ENCODE measurements at places on chromosomes 3 and 15.

GRCh38 chr3:159839561-159840379, 148.9 kb upstream of the IL12A start:
- ATAC-seq: peak; percentile 20

DNA sequence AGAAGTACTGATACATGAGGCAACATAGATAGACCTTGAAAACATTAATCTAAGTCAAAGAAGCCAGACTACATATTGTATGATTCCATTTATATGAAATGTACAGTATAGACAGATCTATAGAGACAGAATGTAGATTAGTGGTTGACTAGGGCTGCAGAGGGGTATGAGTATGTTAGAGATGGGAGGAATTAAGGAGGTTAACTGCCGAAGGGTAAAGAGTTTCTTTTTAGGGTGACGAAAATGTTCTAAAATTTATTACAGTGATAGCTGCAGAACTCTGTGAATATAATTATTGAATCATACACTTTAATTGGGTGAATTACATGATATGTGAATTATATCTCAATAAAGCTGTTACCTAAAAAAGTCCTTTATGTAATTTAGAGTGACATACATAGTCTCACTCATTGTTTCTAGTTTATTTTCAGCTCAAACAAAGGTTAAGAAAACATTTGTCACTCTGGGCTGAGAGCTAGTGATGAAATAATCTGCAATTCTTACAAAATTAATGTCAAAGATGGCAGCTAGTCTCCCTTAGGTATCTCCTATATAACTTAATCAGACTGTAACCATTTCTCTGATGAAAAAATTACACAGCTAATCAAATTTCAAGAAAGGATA, 61.4 kb downstream of the DENND4A start:
- ATAC-seq: no peak

DNA sequence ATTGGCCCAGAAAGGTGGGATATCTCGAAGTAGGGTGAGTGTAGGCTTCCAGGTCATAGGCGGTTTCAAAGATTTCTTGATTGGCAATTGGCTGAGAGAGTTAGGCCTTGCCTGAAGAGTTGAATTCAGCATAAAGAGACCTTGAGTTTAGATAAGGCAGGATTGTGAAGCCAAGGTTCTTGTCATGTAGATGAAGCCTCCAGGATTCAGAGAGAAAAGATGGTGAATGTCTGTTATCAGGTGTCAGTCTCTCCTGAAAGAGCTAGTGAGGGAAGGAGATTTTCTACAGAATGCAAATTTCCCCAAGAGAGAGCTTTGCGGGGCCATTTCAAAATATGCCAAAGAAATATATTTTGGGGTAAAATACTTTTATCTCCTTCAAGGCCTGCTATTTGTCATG, 217.0 kb upstream of the TLE3 start:
- no peak for ATAC-seq

DNA sequence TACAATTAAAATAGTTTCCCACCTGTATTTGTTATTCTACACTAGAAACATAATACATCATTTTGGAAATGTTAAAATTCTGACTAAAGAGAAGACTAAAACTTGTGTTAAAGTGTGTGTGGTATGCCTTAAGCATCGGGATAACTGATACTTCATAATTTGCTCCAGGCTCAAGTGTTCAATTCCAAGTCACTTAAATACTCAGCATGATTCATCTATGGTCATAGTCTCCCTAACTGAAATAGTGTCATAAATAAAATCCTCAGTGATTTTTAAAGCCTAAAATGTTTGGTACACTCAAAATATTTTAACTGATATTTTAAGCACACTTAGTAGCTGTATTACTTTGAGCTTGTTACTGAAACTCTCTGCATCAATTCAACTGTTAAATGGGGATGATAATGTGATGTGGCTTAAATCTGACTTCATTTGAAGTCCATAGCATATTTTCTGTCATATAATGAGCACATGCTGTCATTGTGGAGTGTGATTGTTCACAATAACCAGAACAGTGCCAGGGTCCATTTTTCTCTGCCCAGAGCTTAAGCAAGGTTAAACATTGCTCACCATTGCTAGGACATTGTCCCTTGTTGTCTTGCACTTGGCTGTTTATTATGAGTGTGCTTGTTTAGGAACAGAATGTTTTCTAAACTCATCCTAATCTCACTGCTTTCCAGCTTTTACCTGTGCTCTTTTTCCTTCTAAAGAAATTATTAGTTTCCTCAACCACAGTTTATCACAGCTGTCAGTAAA, 122.2 kb downstream of the KLHL25 start:
- ATAC-seq: no peak

GRCh38 chr3:106126067-106126845, 257.4 kb upstream of the CBLB start:
- ATAC-seq: no peak

DNA sequence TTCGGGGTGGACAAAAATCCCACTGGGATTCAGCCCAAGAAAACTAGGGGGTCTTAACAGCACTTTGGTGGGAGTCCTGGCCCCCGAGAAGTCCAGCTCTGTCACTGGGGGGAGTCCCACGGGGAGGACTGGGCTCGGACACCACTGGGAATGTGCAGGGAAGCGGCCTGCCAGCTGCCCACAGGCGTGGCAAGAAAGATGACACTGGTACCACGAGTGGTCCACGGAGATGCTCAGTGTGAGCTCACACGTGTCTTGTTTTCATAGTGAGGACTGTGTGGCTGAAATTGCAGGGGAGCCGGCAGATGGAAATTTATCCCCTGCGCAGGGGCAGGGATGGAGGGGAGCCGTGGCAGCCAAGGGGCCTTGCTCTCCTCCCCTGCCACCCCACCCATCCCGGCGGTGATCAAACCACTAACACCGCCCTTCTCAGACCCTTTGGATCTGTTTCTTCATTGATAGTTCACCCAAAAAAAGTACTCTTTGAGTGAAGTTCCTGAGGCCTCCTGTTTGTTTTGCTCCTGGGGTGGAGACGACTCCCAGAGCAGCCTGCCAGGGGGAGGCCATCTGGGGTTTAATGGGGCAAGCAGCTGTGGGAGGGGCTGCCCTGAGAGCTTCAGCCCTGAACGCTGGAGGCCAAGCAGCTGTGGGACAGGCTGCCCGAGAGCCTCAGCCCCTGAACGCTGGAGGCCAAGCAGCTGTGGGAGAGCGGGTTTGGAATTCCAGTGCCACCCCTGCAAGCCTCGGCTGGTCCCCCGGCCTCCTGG, 130.9 kb downstream of the LRRK1 start:
- peak; percentile 60 for ATAC-seq

DNA sequence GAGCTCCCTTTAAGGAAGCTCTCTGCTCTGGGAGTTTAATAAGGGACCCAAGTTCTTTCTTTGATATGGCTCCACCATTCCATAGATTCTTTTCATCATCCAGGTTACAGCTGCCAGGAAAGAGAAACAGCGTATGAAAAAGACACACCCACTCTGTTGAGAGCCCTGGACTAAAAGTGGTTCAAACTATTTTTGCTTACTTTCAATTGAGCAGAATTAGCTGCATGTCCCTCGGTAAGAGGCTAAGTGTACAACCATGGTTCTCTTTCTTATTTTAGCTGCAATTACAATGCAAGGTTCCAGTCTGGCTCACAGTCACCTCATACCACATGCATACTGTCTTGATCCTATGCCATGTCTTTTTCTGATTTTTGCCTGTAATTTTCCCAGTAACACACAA, 1288.3 kb downstream of the NSUN3 start:
- ATAC-seq: no peak

DNA sequence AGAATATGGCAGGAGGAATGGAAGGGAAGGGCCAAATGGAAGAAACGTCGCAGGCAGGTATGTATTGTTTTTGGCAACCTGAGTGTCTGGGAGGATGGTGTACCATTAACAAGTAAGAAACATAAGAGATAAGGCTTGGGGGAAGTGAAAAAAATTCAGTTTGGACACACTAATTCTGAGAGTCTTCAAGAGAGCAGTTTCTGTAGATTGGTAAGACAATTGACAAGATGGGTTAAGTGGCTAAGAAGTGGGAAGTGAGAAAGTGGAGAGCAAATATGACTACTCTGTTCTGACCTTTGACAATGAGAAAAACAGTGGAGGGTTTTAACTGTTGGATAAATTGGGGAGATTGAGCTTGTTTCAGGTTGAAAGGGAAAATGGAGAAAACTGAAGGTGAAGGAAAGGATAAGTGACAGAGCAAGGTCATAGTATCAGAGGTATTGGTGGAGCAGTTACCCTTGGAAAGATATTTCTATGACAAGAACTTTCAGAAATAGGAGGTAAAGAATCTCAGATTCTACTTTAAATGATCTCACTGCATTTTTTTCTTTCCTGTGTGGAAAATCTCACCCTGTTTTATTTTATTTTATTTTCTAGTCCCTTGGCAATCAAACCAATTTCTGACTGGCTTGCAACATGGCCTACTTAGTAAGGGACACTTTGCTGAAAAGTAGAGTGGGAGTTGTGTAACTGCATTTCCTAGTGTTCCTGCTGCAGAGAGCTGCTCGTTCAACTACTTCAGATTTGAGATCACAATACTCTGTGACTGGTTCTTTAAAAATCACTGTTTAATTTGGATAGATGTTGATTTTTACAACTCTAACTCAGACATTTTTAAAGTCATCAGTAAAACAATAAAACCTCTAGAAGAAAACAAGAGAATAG, 23.1 kb upstream of the GABPB1 start:
- ATAC-seq: no peak

GRCh38 chr15:91973481-91973880, 120.0 kb downstream of the SLCO3A1 start:
- no peak for ATAC-seq

DNA sequence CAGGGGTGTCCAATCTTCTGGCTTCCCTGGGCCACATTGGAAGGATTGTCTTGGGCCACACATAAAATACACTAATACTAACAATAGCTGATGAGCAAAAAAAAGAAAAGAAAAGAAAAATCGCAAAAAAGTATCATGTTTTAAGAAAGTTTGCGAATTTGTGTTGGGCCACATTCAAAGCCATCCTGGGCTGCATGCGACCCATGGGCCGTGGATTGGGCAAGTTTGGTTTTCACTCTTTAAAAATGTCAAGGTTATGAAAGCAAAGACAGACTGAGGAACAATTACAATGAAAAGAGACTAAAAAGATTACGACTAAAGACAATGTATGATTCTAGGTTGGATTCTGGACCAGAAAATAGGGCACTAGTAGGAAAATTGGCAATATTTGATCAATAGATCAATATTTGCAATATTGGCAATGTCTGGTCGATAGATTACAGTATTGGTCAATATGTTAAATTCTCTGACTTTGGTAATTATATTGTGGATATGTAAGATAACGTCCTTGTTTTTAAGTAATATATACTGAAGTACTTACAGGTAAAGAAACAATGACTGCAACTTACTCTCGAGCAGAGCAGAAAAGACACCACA, 19.9 kb downstream of the CCNL1 start:
- no peak for ATAC-seq

DNA sequence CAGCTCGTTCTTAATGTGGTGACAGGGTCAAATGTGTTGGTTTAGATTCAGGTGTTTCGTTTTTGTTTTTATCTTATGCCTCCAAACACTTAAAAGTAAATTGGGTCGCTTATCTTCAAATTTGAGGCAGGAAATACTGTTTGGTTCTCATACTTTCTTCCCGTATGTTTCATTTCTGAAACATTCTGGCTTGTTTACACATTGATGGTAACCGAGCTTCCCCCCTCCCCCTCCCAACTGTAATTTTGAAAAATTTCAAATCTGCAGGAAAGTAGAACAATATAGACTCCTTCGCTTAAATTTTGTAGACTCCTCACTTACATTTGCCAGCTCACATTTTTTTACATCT, 64.9 kb downstream of the CMTM8 start:
- ATAC-seq: no peak

DNA sequence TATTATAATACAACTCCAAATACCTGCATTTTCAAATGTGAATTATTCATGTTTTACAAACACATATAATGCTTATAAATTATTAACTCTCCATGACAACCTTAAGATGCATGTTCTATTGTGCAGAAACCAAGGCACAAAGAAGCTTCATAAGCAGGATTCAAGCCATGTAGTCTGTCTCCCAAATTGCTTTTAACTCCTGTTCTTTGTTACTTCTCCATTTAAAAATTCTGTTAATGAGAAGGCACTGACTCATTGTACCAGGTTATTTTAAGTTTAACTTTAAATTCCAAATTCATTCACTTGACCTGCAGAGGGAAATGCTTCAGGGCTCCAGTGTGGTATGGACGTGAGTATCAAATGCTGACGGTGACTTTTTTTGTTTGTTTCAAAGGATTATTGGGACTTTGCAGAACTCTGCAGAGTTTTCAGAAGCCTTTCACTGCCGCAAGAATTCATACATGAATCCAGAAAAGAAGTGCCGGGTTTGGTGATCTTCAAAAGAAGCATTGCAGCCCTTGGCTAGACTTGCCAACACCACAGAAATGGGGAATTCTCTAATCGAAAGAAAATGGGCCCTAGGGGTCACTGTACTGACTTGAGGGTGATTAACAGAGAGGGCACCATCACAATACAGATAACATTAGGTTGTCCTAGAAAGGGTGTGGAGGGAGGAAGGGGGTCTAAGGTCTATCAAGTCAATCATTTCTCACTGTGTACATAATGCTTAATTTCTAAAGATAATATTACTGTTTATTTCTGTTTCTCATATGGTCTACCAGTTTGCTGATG, 100.0 kb downstream of the MME start:
- ATAC-seq: no peak

DNA sequence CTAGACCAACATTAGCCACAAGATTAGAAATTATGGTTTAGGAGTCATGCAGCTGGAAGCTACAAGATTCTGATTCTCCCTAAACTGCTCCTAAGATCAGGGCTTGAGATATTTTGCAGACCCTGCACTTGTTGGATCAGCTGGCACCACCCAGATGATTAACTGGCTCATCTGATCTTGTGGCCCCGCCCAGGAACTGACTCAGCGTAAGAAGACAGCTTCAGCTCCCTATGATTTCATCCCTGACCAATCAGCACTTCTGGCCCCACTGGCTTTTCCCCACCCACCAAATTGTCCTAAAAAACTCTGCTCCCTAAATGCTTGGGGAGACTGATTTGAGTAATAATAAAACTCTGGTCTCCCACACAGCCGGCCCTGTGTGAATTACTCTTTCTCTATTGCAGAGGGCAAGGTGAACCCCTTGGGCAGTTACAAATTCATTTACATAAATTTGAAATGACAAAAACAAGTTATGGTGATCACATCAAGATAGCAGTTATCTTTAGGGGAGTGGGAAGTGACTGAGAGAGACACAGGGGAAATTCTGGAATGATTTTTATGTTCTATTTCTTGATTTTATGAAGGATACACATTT, 76.5 kb downstream of the CD200R1L start:
- ATAC-seq: no peak

- ATAC-seq: no peak
Measured at GRCh38 chr15:57288926-57289580, 87.3 kb upstream of the CGNL1 start.

All from gastroesophageal sphincter (tissue), 4 donors.